ENCODE measurements at places on chromosomes 11 and 22.
A peak's percentile ranks its signal among the peaks of the same experiment; 100 is the strongest.

DNA sequence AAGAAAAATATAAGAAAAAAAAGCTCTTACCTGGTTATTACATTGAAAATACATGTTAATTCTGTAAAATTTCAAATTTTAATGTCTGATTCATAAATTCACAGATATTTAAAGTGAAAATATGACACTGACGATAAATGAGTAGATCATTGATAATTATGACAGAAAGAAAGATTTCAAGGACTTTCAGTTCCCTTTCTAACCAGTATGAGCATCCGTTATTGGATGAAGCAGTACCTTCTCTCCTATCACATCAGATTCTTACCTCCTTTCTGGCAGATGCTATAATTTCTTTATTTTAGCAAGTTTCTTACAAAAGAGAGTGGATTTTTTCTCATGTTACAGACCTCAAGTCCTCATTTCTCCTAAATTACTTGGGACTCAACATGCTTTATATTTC lies 847.3 kb downstream of the JRKL start:
- DNase-seq, result no peak

- no peak for DNase-seq
These were observed 214.7 kb upstream of the NARS2 start for GRCh38 chr11:78789375-78789774.

DNA sequence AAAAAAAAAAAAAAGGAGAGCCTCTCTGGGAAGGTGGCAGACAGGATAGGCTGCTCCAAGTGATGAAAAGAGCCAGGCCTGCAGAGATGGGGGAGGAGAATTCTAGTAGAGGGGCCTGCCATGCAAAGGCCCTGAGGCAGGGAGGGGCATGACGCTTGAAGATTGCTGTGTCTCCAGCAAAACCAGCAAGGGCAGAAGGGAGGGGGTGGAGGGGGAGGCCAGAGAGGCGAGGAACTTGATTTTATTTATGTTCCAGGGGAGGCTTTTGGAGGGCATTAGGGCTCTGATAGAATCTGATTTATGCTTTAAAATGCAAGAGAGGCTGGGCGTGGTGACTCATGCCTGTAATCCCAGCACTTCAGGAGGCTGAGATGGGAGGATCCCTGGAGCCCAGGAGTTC lies 16.7 kb upstream of the PACSIN2 start:
- DNase-seq, result no peak

DNA sequence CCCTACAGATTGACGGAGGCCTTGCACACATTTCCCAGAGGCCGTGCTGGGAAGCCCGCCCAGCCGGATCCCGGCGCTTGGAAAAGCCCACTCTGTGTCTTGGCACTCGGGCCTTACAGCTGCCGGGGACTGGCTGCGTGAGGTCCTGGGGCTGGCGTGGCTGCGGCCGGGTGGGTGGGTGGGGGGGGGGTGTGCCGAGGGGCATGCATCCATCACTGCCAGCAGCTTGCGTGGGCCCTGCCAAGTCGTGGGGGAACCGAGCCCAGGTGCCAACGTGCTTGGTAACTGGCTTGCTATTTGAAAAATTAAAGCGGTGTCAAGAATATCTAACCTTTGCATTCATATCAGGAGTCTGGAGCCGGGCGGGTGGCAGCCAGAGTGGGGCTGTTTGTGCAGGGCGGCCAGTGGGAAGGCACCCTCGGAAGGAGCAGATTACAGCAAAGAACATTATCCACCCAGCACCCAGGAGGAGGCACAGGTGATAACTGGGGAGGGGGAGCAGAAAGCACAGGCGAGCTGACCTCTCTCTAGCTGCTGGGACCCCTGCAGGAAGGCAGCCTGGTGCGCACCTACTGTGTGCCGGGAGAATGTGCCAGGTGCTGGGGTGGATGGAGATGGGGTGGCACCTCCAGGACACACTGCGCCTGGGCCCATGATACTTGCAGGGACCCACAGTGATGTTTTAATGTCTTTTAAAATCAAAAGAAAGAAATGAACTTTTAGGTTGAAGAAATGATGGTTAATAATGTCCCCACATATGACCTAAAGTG lies 28.5 kb upstream of the SMIM38 start:
- no peak for DNase-seq

DNA sequence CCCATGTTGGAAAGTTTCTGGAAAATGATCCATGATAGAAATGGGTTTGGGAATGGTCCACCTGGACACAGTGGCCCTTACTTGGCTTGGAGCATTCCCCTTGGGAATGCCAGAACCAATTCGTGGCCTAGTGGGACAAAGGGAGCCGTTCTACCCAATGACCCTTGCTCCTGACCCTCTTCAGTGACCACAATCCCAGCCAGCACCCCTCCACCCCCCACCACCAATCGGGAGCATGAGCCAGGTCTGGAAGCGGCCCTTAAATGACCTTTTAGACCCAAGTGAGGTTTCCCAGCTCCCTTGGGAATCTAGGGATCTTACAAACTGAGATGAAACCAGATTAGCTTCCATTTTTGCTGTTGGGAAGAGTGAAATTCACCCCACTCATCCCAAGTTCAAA lies 51.3 kb upstream of the CDON start:
- peak; percentile 11 for DNase-seq

DNA sequence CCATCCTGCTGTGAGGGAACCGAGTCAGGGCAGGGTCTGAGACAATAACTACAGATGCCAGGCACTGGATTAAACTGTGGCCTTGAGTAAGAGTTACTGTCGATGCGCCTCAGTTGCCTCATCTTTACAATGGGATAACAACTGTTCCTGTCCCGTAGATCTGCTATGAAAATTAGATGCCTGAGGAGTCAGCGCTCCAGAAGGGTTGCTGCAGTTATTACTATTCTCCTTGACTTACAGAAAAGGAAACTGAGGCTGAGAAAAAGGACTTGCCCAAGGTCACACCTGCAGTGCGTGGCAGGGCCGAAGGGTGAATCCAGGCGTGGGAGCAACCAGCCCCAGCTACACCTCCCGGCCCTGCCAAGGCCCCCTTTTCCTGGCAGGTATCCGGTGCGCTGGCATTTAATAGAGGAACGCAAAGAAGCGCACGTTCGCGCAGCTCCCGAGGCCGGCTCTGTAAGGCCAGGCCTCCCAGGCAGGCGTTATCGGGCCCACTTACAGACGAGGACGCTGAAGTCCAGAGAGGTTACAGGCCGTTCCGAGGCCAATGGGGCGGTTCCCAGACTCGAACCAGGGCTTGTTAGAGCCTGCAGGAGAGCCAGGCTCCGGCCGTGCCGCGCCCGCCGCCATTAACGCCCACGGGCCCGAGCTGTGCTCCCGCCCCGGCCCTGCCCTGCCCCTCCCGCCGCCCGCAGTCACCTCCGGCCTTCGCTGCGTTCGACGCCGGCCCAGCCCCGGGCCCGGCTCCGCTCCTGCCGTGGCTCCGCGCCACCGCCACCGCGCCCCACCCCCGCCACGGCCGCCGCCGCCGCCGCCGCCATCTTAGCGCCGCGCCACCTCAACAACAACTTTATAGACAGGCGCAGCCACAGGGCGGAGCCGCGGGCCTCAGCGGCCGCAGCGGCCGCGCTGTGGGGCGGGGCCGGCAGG lies at the start of gene C11orf68:
Gene C11orf68, minus strand, starts transcription at position 852 of the 930 bp plus-strand sequence. Its CDS starts 31 bp downstream, at position 821.
- peak; percentile 67 for DNase-seq

DNA sequence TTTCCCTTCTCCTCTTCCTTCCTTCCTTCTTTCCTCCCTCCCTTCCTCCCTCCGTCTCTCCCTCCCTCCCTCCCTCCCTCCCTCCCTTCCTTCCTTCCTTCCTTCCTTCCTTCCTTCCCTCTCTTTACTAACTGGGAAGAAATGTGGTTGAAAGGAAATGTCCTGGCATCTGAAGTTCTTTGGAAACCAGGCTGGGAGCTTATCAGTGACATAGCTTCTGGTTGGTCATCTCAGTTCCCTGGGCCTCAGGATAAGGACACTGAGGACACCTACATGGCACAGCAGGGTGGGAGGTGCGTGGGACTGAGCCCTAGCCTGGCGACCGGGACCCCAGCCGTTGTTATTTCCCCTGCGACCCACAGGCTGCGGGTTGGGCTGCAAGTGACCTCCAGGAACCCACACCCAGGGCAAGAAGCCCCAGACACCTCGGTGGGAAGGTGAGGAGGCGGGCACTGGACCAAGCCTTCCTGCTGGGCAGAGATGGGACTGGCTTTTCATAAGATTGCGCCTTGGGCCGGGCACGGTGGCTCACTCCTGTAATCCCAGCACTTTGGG lies 1486.5 kb downstream of the TBC1D22A start:
- DNase-seq, result no peak

- peak; percentile 9 for DNase-seq
These were observed 351.9 kb downstream of the ETS1 start for GRCh38 chr11:128235426-128235825.

DNA sequence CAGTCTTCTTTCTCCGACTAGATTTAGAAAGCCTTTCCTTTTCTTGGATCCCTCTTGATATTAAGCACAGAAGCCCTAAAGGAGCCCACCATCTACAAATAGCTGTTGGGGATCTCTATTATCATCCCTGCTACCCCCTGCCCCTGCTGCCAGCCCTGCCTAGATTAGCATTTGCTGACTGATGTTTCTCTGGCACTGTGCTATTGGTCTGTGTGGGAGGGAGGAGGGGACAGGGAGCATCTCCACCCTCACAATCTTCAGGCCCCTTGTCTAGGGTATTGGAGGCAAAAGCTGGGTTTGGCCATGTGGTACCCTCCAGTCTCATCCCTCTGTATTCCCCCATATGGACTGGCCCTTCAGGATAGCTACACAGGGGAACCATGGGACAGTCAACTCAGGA lies 6.2 kb downstream of the USH1C start:
- DNase-seq, result no peak

DNA sequence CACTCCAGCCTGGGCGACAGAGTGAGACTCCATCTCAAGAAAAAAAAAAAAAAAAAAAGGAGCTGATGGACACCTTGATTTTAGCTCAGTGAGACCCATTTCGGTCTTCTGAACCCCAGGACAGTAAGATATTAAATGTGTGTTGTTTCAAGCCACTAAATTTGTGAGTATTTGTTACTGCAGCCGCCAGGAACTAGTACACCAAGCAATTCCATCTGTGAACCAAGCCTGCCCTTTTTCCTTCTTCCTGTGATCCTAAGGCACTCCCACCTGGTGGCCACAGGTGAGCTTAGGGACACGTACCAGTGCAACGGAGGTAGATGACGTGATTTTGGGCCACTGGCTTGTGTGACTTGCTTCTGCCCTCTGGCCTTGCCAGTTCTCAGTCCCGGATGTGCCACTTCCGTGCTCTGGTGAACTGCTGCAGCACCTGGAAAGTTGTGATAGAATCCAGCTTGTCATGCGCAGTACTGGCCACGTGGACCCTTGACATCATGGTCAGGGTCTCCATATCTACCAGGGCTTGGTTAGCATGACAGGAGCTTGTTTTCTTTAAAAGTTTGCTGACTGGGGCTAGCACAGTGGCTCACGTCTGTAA lies 19.6 kb upstream of the ATXN10 start:
- DNase-seq, result no peak

- DNase-seq, result no peak
These were observed 49.3 kb downstream of the TIMP3 start for GRCh38 chr22:32850591-32851517.

DNA sequence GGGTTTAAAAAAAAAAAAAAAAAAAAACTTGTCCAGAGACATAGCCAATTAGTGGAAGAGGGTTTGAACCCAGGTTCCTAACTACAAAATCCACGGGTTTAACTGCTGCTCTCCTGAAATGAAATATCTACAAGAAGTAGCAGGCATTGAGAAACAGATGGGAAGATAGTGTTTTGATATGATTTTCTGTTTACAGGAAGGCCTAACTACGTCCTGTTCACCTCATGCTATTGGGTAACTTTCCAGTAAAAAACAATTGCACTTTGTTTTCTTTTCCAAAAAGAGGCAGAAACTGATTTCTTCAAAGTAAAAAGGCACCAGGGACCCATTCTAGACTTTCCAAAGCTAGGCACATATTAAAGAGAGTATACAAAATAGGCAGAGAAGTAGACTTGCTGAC lies 5.9 kb upstream of the C11orf91 start:
- no peak for DNase-seq

DNA sequence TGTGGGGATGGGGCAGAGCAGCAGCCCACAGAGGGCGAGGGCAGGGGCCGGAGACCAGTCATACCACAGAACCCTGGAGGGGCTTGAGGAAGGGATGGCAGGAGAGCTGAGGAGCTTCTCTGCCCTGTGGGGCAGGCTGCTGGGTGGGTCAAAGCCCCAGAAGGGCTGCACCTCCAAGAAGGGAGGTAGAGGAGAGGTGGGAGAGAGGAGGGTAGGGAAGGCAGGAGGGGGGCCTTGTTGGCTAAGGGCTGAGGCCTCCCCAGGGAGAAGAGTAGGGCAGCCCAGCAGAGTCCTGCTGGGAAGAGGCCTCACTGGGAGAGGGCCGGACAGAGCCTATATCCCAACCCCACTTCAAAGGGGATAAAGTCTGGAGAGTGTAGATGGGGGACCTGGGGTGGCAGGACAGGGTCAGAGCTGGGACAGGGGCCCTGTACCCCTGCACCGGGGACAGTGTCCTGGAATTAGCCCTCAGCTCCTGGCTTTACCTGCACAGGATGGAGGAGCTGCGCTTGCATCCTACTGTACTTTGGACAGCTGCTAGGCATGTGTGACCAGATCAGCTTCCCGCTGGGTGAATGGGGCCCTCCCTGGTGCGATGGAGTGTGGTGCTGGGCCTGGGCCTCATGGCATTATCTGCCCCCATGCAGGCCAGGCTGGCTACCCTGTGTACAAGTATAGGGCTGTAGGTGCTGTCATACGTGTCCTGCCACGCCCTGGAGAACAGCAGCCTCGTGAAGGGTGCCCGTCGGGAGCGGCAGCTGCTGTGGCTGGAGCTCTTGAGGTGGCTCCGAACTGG lies 7.3 kb downstream of the DGCR6L start:
- DNase-seq, result no peak

- DNase-seq, result no peak
These were observed 1.2 kb upstream of the CD59 start for GRCh38 chr11:33737362-33737821.

DNA sequence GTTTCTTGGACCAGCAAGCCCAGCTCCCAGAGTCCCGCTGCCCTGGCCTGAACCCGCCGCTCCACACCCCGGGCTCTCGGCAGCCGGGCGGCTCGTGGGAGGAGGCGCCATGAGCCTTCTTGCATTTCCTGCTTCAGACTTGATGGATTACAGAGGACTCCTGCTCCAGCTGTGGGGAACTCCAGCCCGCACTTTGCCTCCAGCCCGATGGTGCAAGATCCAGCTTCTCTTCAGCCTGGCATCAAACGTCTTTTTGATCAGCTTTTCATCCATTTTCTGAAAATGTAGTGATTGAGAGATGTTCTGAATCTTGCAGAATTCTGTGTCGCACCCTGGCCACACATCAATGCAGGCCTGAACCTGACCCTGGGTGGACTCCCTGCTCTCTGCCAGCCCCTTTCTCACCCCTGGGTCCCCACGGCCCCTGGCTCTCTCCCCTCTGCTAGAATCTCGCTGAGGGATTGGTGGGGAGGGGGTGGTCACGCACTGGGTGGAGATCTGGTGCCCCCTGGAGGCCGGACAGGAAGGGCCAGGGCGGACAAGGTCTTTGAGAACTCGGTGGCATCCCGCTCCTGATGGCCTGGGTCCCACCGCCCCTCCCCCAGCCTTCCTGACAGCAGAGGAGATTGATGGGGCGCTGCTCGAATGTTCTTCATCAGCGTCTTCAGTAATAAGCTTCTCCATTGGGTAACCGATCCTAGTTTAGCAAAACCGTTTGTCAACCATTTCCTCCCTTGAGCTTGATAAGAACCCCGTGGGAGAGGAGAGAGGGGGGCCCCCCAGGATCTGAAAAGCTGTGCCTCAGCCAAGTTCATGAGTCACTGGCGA lies 12.1 kb upstream of the NFAM1 start:
- peak; percentile 98 for DNase-seq
